ENCODE measurements at places on chromosomes 3 and 15.

DNA sequence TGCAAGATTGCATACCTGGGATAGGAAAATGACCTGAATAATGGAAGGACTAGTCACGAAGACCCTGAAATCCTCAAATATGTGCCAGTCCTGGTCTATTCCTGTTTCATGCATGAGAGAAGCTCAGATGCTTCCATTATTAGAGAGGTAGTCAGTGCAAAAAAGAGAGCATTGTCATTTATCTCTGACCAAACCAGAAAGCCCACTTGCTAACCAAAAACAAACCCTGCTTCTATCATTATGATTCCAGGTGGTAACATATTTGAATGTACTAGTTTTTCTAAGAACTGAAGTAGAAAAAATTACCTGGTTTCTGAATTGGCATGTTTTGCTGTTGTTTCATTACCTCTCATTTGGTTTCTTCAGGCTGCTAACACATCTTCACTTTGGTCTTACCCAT lies 160.8 kb upstream of the MANF start:
- DNase-seq, result no peak

GRCh38 chr3:184382326-184383032 lies 2.6 kb downstream of the CHRD start:
- no peak for DNase-seq

GRCh38 chr15:40493089-40493840 lies 22.5 kb downstream of the CHST14 start:
- DNase-seq, result no peak

GRCh38 chr3:143806038-143806437 lies 42.2 kb downstream of the SLC9A9 start:
- no peak for DNase-seq

DNA sequence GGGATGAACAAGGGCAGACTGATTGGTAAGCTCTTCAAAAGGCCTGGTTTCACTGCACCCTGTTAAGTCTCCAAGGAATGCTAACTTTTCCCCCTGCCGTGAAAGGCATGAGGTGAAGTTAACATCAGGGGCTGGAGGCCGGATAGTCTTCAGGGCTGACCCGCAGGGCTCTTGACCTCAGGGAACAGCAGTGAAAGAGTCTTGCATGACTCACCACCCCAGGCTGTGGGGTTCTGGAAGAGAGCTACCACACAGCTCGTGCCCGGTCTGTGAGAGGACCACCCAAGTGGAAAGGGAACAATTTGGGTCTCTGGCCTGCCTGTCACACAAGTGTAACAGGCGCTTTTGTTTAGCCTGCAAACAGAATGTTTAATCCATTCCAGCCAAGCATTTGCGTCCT lies 504.9 kb downstream of the EDEM1 start:
- DNase-seq, result no peak

- no peak for DNase-seq
Observed at GRCh38 chr3:189836795-189837194, 205.6 kb downstream of the TP63 start.

GRCh38 chr3:39285332-39285731 lies 5.5 kb upstream of the CX3CR1 start:
- DNase-seq, result no peak

DNA sequence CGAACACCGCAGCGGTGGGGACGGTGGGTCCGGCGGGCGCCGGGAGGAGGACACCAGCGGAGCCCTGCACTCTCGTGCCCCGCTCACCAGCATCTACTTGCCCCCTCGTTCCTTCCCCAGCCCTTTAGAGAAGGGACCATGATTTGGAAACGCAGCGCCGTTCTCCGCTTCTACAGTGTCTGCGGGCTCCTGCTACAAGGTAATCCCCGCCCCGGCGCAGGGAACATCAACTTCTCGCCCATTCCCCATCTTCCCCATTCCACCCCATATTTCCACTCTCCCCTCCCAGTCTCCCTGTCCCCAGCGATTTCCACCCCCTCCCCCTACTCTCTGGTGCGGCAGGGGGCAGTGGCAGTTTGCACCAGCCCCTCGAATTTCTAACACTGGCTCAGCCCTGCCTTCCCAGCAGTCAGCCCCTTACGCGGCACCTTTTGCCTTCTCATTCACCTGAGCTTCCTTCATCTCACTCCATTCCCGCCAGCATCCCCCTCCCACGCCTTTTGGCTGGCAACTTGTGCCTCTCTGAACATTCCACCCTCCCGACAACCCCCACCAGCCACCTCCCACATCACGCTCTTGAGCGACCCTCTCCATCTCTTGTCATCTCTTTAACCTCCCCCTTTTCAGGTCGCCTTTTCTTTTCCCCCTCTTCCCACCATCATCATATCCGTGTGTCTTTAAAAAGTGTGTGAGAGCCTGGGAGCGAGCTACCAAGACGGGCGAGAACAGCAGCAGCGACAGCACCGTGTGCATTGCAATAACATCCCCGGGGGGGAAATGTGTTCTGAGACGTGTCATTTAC lies 882 bp downstream of the CADM2 start:
- no peak for DNase-seq

DNA sequence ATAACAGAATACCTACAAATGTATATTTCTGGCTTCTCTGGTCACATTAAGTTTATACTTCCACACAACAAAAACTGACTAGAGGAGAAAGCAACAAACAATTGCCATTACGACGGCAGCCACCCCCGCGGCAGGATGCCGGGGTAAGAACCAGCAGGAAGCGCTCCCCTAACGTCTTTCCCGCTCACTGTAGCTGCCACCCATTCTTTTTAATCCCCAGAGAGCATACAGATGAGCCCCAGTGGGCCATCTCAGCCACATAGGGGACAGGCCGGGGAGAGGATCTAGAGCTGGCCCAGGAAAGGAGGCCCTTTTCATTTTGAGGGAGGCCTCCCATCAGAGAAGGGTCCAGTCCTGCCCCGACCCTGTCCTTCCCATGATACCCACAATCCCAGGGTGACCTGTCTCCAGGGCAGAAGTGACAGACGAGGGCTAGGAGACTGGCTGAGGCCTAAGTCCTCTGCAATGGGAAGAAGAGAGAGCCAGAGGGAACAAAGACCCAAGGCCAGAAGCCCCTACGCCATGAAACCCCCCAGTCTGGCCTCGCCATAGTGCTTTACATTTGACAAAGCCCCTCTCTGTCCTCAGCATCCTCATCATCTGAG lies 3.6 kb upstream of the CALML4 start:
- DNase-seq, result no peak

- DNase-seq, result no peak
Observed at GRCh38 chr3:112744825-112745566, 101.7 kb downstream of the CD200R1L start.

DNA sequence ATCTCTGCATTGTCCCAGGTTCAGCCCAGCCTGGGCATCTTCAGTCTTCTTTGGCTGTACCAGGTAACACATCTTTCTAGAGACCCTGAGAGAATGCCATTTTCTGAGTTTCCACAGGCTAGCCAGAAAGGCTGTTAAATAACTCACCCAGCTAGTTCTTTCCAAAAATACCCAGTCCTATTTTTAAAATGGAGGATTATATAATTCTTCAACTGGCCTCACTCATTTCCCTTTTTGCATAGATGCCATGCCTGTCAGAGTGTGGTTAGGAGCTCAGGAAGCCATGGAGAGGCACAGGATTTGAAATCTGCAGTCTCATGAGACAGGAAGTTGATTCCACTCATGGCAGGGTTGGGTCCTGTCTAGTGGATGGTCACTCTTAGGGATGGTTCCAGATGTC lies 39.8 kb downstream of the CEMIP start:
- no peak for DNase-seq

DNA sequence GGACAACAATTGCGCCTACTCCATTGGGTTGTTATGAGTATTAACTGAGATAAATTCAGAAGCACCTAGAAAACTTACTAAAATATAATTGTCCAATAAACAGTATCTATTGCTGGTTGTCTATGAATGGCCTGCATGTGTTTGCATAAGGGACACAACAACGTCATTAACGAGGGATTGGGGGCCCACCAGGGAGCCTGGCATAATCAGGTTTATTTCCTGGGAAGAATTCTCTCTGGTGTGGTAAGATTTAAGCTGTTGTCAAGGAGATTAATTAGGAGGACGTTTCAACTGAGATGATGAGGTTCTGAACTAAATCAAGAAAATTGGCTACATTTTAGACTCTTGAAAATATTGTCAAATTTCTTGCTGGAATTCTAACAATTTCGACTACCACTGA lies 176.1 kb upstream of the CDIN1 start:
- DNase-seq, result no peak

GRCh38 chr15:31051496-31052080 lies 49.9 kb downstream of the TRPM1 start:
- no peak for DNase-seq

GRCh38 chr15:57540736-57541135 lies 51.0 kb upstream of the MYZAP start:
- DNase-seq, result no peak

Data from right cardiac atrium (tissue), 5 donors.